GM20000 (cell line): ENCODE measurements at places on chromosomes 4 and X.

DNA sequence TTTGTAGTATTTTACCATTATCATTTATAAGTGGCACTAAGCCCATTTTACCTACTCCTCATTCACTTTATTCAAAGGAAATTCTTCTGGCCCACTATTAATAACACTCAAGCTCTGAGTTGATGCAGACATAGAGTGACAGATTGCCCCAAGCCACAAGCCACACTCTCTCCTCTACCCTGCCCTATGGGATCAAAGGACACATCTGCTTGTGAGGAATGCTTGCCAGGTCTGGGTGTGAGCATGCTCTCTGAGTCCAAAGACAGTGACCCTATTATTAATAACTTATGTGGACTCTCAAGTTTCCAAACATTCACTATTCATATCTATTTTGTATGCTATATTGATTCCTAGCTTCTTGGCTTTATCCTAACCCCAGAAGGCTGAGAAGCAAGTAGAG lies 18.5 kb downstream of the ETNPPL start:
- no peak for DNase-seq

- no peak for DNase-seq
Measured at GRCh38 chrX:123324625-123325024, 140.5 kb downstream of the GRIA3 start.

DNA sequence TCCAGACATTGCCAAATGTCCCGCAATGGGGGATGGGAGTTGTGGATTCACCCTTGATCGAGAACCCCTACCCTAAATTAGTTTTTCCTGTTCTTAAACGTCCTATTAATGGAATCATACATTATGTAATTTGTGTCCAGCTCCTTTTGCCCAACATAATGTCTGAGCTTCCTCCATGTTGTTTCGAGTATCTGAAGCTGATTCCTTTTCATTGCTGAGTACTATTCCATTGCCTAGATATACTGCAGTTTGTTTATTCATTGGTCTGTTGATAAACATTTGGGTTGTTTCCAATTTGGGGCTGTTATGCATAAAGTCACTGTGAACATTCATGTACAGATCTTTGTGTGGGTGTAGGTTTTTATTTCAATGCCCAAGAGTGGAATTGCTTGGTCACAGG lies 251.3 kb downstream of the BCOR start:
- DNase-seq = no peak

DNA sequence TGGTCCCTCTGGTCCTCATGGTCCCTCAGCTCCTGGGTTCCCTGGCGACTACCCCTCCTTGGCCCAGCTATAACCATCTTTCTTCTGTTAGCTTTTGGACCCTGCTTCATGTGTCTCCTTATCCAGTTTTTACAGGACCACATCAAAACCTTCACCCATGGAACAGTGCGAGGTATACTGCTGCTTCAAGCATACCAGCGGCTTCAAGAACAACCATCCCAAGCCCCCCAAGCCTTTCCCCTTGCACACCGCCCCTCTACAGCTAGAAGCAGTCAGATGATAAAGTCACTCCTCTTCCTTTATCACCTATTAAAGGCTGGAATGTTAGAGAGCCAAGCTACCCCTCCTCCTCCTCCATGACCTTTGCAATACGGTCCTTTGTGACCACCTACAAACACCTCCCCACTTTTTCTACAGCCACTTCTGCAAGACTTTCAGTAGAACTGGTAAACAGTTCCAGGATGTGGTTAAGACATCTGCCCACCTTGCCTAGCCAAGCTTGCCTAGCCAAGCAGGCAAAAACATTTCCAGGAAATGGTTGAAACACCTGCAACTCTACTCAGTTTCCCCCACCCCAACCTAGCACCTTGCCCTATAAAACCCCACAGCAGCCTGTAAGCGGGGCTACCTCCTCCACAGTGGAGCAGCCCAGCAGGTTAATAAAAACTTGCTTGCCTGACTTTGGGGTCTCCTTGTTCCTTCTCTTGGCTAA lies 125.7 kb downstream of the ZC4H2 start:
- no peak for DNase-seq

DNA sequence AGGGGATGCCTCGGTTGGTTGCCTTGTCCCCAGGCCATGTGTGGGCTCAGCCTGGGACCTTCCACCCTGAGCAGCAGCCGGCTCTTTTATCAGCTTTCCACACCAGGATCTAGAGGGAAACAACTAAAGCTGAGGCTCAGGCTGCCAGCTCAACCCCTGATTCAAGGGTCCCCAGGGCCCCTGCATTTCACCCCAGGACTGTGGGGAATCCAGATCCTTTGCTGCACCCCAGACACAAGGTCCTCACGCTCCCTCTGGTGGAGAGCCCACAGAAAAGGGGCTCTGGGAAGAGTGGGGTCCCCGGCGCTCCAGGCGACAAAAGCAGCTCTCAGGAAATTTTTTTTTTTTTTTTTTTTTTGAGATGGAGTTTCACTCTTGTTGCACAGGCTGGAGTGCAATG lies 64.3 kb downstream of the ZFYVE28 start:
- no peak for DNase-seq

- DNase-seq = no peak
Measured at GRCh38 chrX:115592997-115593734, 32.2 kb downstream of the PLS3 start.

GRCh38 chr4:156036496-156036895 lies 82.8 kb upstream of the CTSO start:
- DNase-seq = no peak

- DNase-seq = no peak
Measured at GRCh38 chr4:8860096-8860891, 11.3 kb downstream of the HMX1 start.

DNA sequence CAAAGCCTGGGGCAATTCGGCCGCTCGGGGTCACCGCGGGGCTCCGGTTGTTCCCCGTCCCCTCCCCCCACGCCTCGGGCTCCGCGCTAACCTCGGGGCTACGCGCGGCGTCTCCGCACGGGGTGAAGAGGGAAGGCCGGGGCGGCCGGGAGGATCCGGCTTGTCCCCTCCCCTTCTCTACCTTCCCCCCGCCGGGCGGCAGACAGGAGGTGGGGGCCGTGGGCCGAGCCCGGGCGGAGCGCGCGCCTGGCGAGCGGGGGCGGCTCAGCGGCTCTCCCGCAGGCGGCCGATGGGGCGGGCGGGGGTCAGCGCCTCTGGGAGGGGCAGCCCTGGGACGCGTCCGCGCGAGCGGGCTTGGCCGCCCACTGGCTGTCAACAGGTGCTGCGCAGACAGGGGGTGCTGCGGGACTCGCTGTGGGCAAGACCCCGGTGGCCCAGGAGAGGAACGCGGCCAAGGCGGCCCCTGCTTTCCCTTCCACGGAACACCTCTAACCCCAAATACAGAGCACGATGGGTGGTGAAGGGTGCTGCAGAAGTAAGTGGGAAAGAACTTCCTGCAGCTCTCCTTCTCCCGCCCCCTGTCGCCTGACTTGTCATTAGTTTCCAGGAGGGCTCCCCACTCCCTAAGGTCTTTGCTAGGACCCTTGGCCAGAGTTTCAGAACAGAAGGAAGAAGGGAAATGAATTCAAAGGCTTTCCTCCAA lies at the start of gene PDGFC:
TSS of gene PDGFC (minus strand) at position 124 of the 703 bp plus-strand sequence. CDS start 896 bp downstream, outside the sequence.
- DNase-seq = peak; percentile 56

DNA sequence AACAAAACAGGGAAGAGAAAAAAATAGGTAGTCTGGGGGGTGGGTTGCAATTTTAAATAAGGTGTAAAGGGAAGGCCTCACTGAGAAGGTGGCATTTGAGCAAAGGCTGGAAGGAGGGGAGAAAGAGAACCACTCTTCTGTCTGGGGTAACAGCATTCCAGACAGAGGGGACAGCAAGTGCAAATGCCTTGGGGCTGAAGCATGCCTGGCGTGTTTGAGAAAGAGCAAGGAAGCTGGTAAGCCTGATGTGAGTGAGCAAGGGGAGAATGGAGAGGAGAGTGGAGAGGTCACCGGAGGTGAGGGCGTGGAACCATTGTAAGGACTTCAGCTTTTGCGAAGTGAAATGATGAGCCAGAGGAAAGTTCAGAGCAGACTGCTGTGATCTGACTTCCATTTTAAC lies 19.7 kb upstream of the DOCK11 start:
- DNase-seq = no peak

DNA sequence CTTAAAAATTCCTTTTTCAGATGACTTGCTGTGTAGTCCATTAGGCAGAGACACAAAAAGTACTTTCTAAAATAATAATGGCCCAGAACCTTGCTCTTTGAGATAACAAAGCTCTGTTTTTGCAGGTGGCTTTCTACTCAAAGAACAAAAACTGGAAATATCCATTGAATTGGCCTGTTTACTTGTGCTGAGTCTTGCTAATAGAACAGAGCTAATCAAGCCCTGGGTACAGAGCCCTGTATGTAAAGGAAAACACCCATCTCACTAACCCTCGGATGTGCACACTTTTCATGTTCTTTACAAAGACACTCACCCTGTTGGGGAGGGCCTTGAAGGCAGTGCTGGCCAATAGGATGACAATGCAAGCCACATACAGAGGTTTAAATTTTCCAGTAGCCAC lies 27.0 kb upstream of the LNX1 start:
- DNase-seq = no peak

GRCh38 chr4:38688676-38689355 lies 24.8 kb downstream of the KLF3 start:
- DNase-seq = no peak

- DNase-seq = no peak
Measured at GRCh38 chr4:12126474-12126873, 697.8 kb upstream of the HS3ST1 start.

DNA sequence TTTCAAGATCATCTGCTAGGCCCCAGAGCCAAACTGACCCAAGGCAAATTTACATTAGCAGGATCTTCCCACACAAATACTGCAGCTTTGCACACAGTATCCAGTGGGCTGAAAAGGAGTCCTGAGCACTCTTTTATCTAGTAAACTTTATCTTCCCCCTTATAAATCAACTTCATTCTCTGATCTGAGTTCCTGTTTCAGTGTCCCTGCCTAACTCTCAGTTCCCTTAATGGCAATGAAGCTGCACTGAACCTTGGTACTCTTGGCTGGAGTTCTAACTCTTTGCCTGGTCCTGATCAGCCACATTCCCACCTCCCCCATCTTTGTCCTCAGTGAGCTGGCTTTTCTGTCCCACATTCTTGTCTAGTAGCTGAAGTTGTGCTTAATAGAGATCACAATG lies 37.4 kb downstream of the EDA2R start:
- no peak for DNase-seq

- peak; percentile 87 for DNase-seq
Measured at GRCh38 chrX:48957477-48957826, at the start of gene OTUD5. OTUD5 (minus strand) TSS chrX:48957607; CDS start chrX:48957570, 37 bp downstream.

DNA sequence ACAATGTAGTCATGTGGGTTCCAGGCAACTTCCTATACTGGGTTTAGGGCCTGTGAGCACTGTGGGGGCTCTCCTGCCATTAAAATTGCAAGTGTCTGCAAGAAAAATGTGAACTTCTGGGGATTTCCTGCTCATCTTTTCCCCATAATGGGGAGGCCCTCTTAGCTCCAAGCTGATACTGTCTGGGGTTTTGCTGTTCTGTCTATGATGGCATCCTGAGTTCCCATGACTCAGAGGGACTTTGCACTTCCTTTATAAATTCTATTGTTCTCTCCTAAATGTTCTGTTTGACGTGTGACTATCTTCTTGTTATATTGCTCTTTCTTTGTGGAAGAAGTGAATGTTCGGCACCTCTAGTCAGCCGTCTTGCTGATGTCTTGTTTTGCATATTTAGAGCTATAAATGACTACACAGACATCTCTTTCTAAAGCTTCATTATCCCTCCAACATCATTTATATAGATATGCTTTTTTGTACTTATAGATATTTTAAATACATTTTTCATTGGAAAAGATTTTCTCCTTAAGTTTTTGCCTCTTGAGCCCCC lies 465.8 kb downstream of the NAF1 start:
- DNase-seq = no peak

GRCh38 chr4:142530728-142531127 lies 315.4 kb downstream of the INPP4B start:
- DNase-seq = no peak

DNA sequence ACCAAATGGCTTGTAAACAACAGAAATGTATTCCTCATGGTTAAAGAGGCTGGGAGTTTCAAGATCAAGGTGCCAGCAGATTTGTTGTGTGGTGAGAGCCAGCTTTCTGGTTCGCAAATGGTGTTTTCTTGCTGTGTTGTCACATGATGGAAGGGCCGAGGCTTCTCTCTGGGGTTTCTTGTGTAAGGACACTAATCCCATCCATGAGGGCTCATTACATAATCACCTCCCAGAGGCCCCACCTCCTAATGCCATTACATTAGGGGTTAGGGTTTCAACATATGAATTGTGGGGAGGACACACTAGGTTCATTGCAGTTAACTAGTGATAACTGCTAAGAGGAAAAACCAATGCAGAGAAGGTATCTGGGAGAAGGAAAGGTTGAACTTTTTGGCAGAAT lies 103.5 kb upstream of the ENPEP start:
- no peak for DNase-seq

DNA sequence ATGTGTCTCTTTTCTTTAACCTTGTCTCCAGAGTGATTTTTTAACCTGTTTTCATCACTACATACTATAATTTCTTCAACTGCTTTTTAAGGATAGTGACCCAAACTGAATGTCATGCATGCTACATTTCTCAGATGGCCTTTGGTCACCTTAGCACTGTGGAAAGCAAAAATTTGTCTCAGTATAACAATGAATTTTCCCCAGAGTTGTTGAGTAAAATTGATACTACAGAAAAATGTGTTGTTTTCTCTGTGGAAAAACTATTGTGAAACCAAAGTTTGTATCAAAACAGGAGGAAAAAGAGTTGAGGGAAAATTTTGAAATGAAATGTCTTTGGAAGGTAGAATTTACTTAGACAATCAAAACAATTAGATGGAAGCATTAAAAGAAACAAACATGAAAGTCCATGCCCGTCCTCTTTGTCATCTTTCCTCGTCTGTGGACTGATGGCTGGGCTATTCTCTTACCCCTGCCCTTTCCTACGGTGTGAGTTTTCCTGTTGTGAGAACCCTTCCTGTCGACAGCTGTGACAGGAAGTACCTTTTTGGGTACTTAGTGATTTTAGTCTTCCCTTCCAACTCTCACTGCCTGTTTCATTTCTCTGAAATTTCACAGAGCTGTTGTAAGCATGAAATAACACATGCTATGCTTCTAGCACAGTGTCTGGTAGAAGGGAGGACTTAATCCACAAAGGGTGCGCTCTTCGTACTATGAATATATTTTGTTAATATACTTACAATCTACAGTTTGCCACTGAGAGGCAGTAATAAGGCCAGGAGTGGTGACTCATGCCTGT lies 50.8 kb downstream of the LRP2BP start:
- DNase-seq = peak; percentile 56

- DNase-seq = no peak
Measured at GRCh38 chr4:131613824-131614216, 1535.3 kb upstream of the PCDH10 start.

DNA sequence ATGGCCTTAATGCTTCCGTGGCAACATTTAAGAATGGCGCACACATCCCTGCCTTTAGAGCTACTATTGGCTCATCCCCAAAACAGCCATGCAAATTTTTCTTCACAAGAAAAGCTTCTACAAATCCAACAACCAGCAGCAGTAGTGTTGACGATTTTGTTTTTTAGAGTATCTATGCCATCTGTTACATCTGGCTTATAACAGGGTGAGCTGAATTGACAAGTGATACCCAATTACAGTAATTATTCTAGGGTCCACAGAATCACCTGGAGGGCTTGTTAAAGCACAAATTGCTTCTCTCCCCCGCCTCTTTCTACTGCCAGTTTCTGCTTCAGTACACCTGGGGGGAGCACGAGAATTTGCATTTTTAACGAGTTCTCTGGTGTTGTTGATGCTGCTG lies 34.1 kb downstream of the DCHS2 start:
- no peak for DNase-seq
